Activated T-cell treated with anti-CD3 and anti-CD28 coated beads for 4 hours (primary cell): ENCODE measurements at places on chromosomes 1 and 21.

GRCh38 chr1:230157420-230158390, 90.7 kb downstream of the GALNT2 start:
- no peak for DNase-seq

DNA sequence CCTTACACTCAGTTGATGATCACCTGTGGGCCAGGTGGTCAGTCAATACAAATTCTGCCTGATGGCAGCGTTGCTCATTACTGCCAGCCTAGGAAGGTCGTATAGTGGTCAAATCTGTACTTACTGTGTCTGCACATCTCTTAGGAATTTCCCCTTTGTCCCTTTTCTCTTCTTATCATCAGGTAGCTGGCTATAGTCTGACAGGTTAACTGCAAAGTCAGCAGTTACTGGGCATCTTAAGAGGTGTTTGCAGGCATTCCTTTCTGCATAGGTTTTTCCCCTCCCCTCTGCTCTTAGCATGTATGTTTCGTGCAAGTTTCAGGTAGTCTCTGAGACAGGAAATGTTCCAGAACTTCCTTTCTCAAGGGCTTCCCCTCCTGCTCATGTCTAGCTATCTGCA, 298.7 kb downstream of the LRRIQ3 start:
- DNase-seq = no peak

- no peak for DNase-seq
Observed at GRCh38 chr1:242673652-242674051, 149.2 kb upstream of the PLD5 start.

DNA sequence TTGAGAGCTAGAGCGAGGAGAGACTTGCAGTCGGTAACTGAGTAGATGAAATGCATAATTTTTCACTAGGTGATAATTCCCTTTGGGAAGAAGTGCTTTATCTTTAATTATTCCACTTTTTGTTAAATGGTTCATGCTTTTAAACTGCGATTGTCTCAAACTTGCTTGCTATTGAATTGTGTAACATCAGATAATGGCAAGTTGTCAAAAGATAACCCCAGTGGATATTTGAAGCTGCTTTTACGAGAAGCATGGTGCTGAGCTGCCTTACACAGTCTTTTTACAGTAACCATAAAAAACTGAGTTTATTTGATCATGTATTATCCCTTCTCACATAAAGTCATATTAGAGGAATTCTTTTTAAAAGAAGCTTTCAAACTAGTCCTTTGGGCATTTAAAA, 30.2 kb downstream of the TMEM50B start:
- no peak for DNase-seq

DNA sequence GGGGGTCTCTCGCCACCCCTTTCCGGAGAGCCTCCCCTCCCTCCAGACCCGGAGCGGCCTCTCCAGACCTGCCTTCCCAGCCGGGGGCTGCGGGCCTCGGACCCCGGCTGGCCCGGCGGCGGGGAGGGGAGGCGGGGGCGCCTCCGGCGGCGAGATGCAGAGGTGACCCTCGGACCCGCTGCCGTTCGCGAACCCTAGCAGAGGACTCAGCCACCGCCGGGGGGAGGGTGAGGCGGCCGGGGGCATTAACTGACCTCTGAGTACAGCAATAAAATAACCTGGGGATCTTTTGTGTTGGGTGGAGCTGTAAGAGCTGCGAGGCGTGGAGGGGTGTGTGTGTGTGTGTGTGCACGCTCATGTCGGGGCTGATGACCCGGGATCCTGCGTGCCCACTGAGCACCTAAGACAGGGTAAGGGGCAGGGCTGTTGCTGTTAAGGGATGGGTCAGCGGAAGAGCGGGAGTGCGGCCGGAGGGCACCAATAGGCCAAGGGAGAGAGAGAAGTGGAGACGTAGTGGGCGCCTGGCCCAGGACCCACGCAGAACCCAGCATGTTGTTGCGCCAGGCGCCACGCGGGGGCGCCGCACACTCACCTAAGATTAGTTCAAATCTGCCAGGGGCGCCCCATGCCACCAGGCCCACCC, 6.3 kb downstream of the HAPLN2 start:
- DNase-seq = peak; percentile 63

GRCh38 chr1:232386721-232387510, 243.0 kb downstream of the SIPA1L2 start:
- no peak for DNase-seq

GRCh38 chr1:62539028-62539447, 58.3 kb upstream of the ANGPTL3 start:
- DNase-seq = no peak

- DNase-seq = no peak
Observed at GRCh38 chr21:35705237-35705887, 355.0 kb downstream of the SETD4 start.

DNA sequence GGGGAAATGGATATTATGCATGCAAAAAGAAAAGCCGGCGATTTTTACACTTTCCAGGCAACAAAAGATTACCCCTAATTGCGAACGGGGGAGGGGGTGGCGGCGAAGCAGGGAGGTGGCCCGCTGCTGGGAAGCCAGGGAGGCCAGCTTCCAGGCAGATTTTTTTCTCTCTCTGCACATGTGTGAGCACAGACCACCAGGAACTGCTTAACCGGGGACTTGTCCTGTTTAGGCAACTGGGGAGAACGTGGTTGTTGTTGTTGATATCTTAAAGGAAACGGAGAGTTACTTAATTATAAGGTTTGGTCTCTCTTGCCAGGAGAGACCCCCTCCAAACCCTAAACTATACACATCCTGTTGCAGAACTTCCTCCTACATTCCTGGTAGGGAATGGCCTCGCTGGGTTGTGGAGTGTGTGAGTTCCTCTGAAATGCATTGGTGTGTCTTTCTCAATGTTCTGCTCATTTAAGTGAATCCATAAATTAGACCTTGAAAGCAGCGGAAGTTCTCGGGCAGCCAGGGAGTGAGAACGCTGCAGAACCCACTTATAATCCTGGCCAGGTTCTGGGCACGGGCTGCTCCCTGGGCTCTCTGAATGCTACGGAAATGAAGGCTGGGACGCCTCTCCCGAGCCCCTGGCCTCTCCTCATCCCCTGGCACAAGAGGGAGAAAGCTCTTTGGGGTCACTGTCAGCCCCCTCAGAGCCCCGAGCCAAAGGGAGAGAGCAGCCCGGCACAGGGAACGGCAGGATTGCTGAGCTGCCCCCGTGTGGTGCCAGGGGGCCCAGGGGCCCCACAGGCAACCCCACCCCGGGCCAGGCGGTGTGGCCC, 250.0 kb downstream of the FOXD2 start:
- DNase-seq = no peak

DNA sequence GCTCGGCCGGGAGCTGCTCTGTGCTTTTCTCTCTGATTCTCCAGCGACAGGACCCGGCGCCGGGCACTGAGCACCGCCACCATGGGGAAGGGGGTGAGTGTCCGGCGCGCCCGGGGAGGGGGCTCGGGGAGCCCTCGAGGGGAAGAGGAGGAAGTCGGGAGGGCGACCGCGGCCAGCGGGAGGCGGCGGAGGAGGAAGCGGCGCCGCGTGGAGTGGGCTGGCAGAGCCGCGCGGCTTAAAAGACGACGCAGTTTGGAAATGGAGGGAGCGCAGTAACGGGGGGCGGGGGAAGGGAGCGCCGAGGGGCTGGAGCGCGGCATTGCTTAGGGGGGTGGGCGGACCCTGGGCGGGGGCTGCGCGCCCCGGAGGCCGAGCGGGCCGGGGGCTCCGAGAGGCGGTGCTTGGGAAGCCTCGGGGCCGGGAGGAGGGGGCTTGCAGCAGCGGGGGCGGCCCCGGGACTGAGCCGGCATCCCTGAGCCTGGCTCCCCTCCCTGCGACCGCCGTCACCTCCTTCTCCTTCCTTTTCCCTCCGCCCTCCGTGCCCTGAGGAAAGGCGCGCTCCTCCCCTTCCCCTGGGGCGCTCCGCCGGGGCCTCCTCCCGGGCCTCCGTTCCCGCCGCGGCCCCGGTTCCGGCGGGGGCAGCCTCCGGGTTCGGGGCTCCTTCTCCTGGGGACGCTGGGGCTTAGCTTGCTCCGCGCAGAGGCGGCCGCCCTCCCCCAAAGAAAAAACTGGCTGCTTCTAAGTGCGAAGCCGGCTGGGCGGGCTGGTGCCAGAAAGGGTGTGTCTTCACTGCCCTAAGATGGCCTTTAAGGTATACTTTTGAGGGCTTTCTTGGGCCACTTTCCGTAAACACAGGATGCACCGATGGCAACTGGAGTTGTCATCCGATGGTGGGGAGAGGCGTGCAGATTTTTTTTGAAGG, 648 bp downstream of the ATP1A1 start:
- no peak for DNase-seq

DNA sequence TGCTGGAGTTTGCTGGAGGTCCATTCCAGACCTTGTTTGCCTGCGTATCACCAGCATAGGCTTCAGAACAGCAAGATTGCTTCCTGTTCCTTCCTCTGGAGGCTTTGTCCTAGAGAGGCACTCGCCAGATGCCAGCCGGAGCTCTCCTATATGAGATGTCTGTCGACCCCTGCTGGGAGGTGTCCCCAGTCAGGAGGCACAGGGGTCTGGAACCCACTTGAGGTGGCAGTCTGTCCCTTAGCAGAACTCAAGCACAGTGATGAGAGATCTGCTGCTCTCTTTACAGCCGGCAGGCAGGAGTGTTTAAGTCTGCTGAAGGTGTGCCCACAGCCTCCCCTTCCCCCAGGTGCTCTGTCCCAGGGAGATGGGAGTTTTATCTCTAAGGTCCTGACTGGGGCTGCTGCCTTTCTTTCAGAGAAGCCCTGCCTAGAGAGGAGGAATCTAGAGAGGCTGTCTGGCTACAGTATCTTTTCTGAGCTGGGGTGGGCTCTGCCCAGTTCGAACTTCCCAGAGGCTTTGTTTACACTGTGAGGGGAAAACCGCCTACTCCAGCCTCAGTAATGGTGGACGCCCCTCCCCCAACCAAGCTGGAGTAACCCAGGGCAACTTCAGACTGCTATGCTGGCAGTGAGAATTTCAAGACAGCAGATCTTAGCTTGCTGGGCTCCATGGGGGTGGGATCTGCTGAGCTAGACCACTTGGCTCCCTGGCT, 205.0 kb downstream of the GPR52 start:
- no peak for DNase-seq

GRCh38 chr1:73803380-73803779, 394.6 kb downstream of the LRRIQ3 start:
- no peak for DNase-seq

DNA sequence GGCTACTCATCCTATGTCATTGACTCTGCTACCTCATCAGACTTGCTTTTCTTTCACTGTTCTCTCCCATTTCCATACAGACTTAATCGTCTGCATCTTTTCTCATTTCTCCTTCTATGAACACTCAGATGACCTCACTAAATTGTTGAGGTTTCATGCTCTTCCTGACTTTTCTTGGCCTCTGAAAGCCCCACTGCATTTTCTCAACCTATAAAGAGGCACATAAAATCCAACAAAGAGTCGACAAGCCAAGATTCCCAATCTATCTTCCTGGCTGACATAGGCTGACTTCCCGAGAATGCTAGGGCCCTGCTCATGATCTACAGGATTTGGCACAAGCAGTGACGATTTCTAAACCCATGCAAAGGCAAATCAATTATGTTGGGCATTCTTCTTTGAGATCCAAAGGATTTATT, 280.8 kb upstream of the DPYD start:
- no peak for DNase-seq
